CD4-positive, alpha-beta T cell treated with Interleukin-15 for 4 hours (primary cell): ENCODE measurements at places on chromosomes 4 and X.

DNA sequence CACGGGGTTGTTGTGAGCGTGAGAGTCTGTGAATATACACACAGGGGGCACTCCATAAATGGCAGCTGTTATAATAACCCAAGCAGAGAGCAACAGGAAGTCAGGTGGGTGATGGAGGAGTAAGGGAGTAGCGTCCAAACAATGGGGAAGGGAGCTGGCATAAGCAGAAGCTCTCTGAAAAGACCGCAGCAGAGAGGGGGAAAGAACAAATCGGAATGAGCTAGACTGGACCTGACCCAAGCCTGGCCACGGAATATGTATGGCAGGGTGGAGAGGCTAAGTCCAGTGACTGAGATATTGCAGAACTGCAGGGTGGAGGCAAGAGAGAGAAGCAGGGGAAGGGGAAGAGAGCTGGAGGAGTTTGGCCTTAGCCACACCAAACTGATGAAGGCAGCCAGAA is 6.5 kb upstream of the GJB1 start:
- no peak for DNase-seq

DNA sequence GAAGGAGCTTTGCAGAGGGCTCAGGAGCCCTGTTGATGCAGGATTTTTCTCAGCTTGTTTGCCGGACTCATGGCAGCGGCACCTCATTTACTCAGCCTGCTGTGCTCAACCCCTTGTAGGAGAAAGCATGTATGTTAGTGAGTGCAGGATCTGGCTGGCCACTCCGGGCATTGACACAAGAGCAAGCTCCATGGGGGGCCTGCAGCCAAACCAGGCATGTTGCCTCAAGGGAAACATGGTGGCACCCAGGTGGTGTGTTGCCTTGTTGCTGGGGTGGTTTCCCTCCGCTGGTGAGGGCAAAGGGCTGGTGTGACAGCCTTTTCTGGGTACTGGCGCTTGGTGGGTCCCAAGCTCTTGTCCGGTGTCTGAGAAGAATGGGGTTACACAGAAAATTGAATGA is 189.3 kb upstream of the ANXA3 start:
- DNase-seq = no peak

DNA sequence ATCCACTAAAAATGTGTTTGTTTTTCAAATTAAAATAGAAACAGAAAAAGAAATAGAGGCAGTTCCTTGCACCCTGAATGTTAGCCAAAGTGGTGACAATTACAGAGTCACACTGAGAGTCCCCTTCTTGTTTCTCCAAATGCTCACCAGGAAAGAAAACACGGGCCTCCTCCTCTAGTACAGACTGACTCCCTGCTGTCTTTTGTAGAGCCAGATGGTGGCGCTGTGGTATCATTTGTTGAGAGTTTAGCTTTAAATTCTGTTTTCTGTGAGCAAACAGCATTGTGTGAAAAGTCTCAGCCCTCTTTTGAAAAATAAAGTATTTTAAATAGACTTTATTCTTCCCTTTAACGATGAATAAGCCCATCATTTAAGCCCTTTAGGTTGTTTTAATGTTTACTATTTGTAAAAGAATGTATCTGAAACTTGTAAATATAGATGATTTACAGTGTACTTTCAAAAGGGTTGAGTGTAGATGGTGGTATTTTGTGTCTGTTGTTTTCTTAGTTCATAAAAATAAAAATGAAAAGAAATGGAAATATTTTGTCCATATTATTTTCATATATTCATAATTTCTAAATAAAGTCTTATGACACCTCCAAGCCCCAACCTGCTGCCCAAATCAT is 36.9 kb upstream of the ATOH1 start:
- DNase-seq = peak; percentile 2

DNA sequence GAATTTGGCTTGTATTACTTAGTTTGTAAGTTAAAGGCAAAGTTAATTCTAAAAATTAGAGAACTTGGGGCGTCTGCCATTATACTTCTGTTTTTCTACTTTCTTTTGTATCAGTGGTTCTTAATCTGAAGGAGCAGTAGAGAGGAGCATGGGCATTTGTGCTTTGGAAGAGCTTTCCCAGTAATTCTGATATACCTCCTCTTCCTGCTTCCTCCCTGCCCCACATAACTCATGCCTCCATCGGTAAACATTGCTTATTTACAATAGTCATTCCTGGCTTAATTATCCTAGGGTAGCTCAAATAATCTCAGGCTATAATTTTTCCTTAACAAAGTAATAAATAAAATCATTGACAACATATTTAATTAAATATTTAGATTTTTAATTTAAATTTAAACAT is 37.1 kb upstream of the SPARCL1 start:
- no peak for DNase-seq

DNA sequence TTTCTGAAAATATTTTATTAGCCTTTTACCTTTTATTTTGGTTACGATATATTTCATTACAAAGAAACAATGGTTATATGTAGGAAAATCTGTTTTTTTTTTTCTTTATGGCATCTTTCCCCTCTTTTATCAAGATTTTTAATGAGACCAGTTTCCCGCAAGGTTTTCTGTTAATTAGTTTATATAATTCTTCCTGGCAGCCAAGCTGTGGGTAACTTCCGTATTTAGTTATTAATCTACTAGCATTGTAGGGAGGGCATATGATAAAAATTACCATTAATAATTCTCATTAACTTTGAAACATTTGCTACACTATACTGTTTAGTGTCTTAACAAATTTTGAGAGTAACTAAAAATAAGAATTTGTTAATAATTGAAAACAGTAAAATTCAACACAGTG is 181.1 kb upstream of the GPRIN3 start:
- DNase-seq = no peak

- DNase-seq = no peak
Measured at GRCh38 chrX:69137371-69138117, 27.7 kb downstream of the PJA1 start.

DNA sequence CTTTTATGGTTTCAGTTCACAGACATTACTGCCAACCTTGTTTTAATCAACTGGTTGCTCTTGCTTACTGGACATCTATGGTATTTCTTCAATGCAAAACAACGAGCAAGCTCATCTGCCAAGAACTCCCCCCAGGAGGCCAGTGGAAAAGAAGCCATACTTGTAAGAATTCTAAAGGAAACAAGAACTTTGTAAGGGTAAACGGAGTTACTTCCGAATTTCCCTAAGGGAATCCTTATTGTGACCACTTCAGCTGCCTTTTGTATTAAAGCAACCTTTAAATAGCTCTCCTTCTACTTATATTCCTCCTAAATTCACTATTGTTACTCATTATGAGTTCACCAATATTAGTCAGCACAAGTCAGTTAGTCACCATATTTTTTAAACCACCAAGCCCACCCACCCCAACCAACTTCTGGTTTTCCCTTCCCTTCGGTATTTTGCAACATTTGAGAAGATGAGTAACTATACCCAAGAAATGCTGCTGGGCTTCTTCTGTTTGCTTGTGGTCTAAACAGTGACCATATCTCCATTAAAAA is 602.8 kb upstream of the DIPK2B start:
- DNase-seq = peak; percentile 53

- DNase-seq = no peak
Measured at GRCh38 chr4:96193061-96193460, 353.2 kb downstream of the PDHA2 start.

DNA sequence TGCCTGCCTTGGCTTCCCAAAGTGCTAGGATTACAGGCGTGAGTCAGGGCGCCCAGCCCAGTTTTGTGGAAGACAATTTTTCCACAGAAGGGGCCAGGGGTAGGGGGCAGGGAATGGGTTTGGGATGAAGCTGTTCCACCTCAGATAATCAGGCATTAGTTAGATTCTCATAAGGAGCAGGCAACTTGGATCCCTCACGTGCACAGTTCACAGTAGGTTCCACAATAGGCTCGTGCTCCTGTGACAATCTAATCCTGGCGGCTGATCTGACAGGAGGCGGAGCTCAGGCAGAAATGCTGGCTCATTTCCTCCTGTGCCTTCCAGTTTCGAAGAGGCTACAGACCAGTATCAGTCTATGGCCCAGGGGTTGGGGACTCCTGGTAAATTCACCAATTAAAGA is 491.6 kb upstream of the AADAT start:
- DNase-seq = no peak

DNA sequence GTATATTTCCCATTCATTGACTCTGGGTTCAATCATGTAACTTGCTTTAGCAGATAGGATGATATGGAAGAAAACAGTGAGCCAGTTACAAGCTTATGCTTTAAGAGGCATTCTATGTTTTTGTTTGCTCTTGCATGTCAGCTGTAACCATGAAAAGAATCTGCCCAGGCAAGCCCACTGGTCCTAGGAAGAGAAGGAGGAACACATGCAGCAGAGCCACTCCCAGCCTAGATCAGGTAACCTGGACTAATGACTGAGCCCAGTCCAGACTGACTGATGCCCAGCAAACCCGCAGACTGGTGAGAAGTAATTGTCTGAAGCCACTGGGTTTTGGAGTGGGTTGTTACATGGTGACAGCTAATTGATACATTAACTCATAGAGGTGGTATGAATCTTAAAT is 167.9 kb downstream of the COL4A6 start:
- DNase-seq = no peak

DNA sequence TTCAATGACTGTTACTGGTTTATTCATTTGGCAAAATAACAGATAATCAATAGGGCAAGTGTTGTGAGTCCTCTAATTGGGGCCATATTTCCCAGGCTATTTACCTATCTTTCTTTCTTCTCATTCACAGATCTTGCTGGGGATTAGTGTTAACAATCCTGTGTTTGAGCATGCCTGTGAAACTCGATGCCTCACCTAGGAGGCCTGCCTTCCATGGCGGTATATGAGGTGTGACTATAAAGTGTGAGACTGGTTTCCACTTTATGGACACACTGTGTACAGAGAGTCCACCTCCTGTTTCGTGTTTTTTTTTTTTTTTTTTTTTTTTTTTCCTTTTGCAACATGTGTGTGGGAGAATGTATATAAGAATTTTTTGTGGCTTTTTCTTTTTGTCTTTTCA is 199.3 kb downstream of the BMPR1B start:
- no peak for DNase-seq

GRCh38 chr4:56450342-56450741 is 14.3 kb downstream of the PAICS start:
- no peak for DNase-seq

- no peak for DNase-seq
Measured at GRCh38 chrX:10074241-10074941, 82.4 kb upstream of the CLCN4 start.

DNA sequence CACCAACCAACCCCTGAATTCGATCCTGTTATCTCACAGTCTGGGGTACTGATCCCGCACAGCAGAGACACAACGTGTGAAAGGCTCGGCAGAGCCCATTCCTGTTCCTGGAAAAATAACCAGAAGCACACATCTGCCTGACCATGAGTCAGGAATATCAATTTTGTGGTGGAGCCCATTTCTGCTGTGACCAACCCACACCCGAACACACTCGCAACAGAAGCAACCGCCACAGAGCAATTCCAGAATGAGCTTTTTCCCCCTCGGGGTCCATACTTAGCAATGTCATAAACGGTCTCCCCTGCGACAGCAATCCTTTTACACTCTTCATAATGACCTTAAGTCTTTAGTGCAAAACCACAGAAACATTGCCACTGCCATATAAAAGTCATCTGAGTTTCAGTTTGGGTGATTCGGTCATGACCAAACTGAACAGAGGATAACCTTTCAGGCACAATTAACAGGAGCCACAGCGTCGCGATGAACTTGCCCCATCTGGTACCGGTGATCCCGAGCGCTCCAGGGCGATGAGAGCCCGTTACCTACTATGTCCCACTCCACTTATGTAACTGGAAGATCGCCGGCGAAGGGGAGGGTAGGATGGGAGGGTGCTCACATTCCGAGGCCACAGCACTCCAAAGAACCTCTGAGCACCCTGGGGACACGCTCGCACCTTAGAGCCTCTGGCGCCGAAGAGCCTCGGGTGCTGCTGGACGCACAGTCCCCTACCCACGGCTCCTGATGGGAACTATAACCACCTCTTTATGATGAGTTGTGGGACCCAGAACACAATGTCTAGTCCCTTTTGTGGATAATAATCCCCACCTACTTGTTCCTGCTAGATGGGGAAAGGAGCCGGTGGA is 1.1 kb downstream of the MECP2 start:
- DNase-seq = no peak

DNA sequence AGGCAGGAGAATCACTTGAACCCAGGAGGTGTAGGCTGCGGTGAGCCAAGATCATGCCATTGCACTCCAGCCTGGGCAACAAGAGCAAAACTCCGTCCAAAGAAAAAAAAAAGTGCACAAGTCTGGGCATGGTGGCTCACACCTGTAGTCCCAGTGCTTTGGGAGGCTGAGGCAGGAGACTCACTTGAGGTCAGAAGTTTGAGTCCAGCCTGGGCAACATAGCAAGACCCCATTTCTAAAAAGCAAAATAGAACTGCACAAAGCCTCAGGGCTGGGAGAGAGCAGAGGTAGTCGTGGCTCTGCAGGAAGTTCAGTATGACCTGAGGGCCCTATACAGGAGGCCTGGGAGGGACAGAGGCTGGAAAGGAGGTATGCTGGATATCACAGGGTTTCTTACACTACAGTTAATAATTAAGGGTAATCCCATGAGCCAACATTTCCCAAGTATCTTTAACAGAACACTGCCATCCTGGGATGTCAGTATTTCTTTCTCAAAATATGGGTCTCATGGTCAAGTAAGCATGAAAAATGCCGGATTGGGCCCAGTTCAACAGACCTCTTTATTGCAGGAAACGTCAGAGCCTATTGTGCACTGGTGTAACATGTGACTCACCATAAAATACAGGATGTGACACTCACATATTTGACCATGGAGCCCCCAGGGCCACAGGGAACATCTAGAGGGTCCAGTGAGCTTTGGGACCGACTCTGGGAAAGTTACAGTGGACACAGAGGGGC is 37.8 kb downstream of the ACSL1 start:
- no peak for DNase-seq

DNA sequence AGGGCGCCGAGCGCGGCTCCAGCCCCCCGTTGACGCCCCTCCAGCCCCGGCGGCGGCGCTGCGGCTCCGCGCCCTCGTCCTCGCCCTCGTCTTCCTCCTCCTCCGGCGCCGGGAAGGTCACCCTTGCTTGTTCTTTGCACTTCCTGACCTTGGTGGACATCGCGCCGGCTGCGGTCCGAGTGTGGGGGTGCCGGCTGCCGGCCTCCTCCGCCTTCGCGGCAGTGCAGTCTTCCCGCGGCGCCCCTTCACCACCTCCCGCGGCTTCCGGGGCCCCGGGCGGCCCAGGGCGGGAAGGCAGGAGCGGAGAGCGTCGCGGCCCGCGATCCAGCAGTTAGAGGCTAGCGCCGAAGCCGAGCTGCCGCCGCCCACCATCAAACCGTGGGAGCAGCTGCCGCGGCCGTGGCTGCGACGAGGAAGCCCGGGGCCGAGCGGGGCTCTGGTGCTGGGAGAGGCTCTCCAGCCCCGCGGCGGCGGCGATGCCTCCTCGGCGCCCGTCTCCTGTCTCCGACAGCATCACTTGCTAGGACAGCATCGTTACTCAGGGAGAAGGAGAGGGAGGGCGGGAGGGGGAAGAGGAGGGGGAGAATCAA is at the start of gene TRPC3:
Gene TRPC3, minus strand, starts transcription at position 540 of the 590 bp plus-strand sequence. Its CDS starts 380 bp downstream, at position 160.
- DNase-seq = no peak

DNA sequence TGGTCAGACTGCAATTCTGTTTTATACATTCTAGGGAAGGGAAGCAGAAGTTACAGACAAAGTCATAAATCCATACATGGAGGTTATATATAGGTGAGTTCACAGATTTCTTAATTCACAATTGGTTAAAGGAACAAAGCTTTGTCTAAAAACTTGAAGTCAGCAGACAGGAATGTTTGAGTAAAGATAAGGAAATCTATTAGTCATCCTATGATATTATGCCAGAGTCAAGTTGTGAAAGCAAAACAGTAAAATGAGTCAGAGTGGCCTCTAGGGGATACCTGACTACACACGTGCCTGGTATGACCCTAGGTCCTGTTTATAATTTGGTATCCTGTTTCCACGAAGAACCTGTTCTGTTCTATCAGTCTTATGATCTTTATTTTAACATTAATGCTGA is 31.5 kb downstream of the ACTRT1 start:
- no peak for DNase-seq
